RPMI7951 (cell line): ENCODE measurements at places on chromosomes 3 and 15.

- peak; percentile 93 for DNase-seq
These were observed 55.6 kb downstream of the SMAD3 start for GRCh38 chr15:67120839-67121643.

DNA sequence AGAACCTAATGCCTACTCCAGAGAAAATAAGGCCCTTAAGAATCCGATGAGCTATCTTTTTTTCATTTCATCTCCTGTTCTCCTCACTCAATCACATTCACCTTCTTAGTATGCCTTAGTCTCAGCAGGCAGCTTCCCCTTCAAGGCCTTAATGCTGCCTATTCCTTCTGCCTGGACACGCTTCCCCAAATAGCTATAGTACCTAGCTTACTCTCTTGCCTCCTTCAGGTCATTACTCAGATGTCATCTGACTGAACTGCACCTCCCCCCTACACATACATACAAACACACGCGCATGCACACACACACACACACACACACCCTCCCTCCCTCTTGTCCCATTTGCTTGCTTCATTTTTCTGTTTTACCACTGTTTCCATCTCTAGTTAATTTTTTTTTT lies 191.5 kb upstream of the MLF1 start:
- no peak for DNase-seq

DNA sequence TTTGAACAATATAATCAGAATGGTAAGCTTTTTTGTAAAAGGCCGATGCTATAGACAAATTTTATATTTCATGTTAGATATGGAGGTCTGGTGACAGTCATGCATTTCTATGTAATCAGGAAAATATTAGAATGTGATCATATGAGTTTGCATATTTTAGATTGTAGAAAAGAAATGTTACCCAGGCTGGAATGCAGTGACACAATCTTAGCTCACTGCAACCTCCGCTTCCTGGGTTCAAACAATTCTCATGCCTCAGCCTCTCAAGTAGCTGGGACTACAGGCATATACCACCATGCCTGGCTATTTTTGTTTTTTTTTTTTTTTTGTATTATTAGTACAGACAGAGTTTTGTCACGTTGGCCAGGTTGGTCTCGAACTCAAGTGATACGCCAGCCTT lies 152.0 kb downstream of the LMLN start:
- DNase-seq: no peak

GRCh38 chr3:138935863-138936740 lies 10.8 kb downstream of the FOXL2 start:
- DNase-seq: peak; percentile 80

DNA sequence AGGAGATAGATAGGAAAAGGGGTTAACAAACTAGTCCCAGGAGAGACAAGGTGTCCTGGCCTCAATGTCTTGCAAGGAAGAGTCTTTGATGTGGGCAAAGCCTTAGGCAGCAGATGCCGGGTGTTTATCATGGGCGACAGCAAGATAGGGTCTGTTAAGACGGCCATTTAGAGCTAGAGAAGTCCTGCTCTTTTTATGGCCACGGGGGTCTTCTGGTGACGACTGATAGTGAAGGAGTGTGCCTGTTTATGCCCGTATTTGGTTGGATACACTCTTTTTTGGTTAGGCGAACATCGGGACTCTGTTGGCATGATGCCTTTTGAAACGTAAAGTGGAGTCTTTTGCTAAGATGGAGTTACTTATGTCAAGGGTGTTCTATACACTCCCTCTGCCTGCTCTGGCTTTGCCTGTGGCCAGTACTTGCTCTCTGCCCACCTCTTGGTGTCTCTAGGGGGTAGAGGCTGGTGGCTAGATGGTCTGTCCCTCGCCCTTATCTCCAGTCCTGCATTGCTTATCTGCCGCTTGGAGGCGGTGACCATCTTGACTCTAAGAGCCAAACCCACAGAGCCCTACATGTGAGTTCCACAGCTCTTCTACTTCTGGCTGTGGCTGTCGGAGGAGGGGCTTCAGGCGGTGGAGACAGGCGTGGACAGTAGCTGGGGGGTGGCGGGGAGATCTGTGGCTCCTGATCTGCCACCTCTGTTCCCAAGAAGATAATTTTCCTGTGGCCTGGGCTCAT lies 55.8 kb upstream of the ZBTB38 start:
- peak; percentile 24 for DNase-seq

GRCh38 chr15:90780916-90781315 lies 63.8 kb downstream of the BLM start:
- DNase-seq: no peak

DNA sequence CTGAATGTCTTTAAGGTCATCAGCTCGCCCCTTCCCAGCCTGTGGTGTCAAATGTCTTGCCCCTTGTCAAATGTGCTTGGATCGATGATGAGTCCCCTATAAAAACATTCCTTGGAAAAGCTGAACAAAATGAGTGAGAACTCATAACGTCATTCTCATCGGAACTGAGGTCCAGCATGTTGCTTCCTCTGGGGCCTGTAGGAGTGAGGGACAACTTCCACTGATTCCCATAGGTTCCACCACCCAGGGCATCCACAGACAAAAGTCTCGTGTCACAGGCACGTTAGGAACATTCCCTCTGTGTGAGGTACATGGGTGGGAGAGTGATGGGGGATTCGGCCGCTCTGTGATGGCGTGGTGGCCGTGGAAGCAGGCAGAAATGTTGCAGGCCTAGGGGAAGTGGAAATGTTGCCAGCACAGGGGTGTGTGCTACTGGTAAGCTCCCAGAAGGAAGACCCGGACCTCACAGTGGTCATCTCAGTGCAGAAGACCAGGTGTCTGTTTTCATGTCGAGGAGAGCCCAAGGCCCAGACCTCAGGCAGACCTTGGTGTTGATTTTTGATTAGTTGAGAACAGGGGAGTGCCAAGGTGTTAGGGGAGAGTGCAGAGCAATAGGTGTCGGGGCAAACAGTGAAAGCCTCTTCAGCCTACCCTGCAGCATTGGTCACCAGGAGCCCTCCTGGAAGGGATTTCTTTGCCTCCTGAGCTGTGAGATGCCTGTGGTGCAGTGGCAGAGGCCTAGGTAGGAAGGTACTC lies 96.8 kb downstream of the SNRPN start:
- no peak for DNase-seq

DNA sequence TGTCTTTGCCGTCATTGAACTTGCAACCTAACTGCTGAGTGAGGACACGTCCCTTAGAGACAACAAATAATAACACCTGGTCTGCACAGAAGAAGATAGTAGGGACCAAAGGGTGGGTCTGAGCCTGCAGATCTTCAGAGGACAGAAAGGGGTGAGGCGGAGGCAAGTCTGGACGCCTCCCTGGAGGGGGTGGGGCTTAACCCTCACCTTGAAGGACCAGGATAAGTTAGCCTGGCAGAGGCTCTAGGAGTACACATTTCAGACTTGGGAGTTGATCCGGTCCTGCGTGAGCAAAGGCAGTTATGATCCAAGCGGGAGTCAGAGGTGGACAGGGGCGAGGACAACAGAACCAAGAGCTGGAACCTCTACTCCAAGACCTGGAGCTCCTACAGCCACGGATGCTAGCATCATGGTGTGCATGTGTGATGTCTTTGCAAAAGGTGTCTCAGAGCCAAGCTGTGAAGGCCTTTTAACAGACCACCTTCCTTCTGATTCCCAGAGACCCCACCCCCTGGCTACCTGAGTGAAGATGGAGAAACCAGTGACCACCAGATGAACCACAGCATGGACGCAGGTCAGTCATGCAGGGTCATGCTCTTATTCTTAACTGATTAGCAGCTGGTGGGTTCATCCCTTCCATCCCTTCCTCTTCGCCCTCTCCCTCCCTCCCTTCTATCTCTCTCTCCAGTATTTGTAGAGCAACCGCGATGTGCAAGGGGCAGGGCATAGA lies 88.0 kb downstream of the AAGAB start:
- no peak for DNase-seq

- peak; percentile 51 for DNase-seq
These were observed 23.0 kb downstream of the HPS3 start for GRCh38 chr3:149152420-149152819.

DNA sequence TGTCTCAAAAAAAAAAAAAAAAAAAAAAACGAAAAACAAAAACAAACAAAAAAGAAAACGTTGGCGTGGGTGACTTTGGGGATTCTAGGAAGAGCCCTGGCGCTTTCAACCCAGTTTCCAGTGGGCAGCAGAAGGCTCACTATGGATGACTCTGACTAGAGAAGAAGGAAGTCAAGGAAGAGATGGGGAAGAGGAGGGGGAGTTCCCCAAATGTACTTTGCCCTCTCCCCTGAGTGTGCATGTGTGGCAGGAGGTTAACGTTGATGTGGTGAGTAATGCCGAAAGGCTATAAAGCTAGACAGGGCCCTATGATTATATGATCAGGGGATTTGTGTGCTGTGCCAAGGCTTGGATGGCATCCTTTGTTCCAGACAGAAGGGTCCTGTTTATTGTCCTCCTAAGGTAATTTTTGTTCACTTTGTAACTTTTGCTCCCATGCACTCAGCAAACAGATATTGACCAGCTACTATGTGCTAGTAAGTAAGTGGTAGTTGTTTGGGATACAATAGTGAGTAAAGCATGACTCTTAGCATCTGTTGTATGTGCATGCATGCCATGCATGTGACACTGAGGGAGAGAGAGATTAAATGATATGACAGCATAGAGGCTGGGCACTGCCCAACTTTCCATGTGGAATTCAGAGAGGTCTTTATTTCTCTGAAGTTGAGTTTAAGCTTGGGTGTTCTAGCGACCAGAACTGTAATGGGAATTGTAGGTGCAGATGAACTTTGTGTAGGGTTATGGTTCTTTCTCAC lies 750 bp upstream of the HHLA2 start:
- no peak for DNase-seq

- DNase-seq: no peak
These were observed 981.9 kb downstream of the FHIT start for GRCh38 chr3:60269377-60269776.

GRCh38 chr15:68503791-68504680 lies 72.1 kb upstream of the ITGA11 start:
- peak; percentile 91 for DNase-seq

DNA sequence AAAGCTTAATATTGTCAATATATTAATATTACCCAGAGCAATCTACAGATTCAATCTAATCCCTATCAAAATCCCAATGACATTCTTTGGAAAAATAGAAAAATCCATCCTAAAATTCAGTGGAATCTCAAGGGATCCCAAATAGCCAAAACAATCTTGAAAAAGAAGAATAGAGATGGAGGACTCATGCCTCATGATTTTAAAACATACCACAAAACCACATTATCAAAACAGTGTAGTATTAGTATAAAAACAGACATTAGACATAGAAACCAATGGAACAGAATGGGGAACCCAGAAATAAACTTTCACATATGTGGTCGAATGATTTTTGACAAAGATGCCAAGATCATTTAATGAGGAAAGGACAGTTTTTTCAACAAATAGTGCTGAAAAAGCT lies 14.6 kb downstream of the NEK4 start:
- DNase-seq: no peak

DNA sequence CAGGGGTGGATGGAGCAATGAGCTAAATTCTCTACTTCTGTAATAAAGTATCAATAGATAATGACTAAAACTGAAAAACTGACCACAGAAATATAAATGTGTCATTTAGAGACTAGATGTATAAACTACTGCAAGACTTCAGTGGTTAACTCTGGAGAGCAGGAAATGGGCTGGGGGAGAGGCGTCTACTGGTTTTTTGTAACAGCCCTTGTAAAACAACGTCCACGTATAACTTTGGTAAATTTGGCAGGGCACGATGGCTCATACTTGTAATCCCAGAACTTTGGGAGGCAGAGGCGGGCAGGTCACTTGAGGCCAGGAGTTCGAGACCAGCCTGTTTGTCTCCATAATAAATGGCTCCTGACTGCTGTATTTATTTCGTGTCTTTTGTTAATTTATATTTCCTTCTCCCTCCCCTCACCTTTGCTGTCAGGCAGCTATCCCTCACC lies 12.5 kb downstream of the RAB27A start:
- DNase-seq: no peak

- DNase-seq: peak; percentile 42
These were observed 951 bp downstream of the FOXL2 start for GRCh38 chr3:138945709-138946662.

GRCh38 chr15:101326462-101327146 lies 31.6 kb upstream of the SNRPA1 start:
- DNase-seq: no peak

DNA sequence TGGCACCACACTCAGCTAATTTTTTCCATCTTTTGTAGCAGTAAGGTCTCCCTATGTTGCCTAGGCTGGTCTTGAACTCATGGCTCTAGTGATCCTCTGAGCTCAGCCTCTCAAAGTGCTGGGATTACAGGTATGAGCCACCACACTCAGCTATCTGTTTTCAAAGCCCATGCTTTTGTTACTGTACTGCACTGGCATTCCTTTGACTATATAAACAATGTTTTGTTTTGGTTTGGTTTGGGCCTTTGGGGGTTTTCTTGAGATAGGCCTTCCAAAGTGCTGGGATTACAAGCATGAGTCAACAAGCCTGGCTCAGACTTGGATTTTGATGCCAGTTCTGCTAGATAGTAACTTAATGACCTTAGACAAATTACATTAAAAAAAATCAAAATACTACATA lies 89.7 kb upstream of the GK5 start:
- peak; percentile 83 for DNase-seq

- peak; percentile 87 for DNase-seq
These were observed 194.2 kb downstream of the UACA start for GRCh38 chr15:70569091-70569713.

GRCh38 chr3:11072631-11073030 lies 80.1 kb downstream of the SLC6A1 start:
- no peak for DNase-seq

- peak; percentile 91 for DNase-seq
These were observed 20.1 kb downstream of the GXYLT2 start for GRCh38 chr3:72907731-72908620.

- DNase-seq: no peak
These were observed 65.0 kb upstream of the SLC6A1 start for GRCh38 chr3:10927551-10927950.

- DNase-seq: no peak
These were observed 31.6 kb upstream of the SV2B start for GRCh38 chr15:91068436-91068835.

DNA sequence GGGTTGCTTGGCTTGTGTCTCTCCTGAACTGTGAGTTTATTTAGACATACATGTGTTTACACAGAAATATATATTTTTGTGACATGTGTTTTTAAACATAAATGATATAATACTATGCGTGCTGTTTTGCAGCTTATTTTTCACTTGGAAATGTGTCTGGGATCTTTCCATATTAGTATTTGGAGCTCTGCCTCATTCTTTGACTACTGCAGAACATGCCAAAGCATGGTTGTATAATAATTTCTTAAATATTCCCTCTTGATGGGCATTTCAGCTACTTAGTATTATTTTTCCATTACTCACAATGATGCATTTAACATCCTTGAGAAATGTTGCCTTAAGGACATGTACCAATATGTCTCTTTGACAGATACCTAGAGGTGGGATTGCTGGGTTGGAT lies 19.5 kb downstream of the ANAPC13 start:
- DNase-seq: no peak

DNA sequence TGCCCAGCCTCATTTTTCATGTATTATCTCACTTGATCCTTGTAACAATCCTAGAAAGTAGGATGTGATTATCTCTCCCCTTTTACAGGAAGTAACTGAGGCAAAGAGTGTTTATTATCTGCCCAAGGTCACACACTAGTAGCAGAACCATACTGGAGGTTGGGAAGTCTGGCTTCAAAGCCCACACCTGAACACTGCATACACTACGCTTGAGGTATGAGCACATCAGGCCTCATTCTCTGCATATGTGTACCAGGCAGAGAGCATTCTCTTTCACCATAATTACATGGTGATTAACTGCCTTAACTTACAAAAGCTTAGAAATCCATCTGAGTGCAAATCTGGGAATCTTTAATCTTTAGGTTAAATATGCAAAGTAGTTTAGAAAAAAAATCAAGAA lies 361.8 kb downstream of the MFSD1 start:
- no peak for DNase-seq
